Body of pancreas (tissue), 4 donors: ENCODE measurements at places on chromosomes 4 and X. TPM values are rescaled to one million over a fixed set of nuclear protein-coding genes. Genes with fewer than 3 reads are reported as not detected.

- DNase-seq = no peak
Observed at GRCh38 chr4:145279122-145279960, 99.0 kb upstream of the OTUD4 start.

- no peak for DNase-seq
Observed at GRCh38 chrX:45598861-45599260, 398.2 kb upstream of the DIPK2B start.

DNA sequence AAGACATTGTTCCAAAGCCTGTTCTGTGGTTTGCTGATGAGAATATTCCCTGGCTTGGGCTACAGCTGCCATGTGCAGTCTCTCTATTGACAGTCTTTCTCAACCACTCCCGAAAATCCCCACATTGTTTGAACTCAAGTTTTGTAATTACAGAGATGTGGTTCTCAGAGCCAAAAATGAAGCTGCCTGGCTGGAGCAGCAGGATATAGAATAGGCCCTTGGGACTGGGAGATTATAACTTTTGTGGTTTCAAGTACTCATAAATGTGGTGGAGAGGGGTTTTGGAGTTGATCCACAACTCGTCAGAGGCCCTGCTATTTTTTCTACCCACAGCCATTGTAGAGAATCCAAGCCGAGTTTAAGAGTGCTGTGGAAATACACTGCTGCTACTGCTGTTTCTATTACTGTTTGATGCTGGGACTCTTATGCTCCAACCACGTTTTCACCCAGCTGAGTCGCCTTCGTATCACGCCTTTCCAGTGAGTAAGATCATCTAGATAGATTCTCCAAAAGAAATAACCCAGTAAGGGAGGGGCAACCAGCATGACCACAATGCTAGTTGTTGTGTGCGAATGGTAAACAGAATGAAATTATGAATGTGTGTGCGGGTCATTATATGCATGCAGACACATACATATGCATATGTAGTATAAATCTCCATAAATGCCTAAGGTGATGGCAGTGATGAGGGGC, 57.1 kb upstream of the ATXN3L start:
- no peak for DNase-seq

Gene PCSK1N
- 110 TPM for total RNA-seq

DNA sequence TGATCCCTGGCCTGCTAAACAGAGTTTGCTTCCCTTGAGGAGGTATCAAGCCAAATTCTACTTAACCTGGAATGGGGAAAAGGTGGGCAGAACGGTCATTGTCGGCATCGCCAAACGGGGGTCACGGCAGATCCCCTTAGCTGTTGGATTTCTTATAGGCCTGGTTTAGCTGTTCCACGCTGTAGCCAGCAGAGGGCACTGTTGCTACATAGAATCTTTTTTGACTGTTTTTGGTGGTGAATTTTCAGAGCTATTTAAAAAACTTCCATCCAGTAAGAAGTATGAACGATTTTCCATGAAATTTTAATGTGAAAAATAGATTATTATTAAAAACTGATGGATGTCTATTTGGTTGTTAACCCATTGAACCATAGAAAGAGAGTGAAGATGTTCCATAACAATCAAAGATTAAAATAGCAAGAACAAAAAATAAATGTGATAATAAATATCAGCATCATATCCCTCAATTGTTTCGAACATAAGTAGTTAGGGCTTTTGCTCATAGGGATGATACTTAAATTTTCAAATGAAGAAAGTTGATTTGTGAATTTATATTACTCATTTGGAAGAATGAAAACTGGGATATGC, 56.6 kb downstream of the LINC00632 start:
- DNase-seq = peak; percentile 26

Gene GSX2
- not detected for total RNA-seq

GRCh38 chr4:47703956-47704355, 133.9 kb downstream of the CORIN start:
- no peak for DNase-seq

DNA sequence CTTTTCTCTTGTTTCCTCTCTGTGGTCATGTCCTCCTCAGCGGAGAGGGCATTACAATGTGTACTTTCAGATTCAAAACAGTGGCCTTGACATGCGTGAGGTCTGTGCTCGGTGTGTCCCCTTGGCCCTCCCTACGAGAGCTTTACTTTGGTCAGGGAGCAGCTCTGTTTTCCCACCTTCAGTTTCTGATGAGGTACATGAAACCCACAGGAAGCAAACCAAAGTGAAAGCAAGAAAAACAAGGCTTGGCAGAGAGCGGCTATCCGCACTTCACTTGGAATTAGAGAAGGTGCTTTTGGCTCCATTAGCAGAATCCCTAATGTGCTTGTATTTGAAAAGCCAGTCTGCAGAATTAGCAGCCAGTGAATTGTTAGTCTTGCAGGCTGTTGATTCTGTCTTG, 19.5 kb upstream of the BOD1L1 start:
- no peak for DNase-seq

DNA sequence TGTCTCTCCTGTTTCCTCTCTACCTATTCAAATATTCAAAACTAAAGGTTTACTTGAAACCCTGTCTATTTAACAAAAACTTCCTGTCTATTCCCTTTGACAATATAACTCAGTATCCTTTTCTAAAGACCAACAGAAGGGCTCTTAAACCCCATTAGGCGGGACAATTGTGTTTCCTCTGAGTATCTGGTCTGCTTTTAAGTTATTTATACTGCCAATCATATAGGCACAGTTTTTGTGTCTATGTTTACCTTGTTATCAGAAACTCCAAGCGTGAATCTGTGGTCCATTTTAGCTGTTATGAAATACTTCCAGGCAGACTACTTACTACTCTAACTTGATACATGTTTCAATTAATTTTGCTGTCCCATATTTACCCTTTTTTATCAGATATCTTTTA, 350.0 kb upstream of the CTSO start:
- DNase-seq = no peak

Gene WDFY3
- total RNA-seq = 36.1 TPM

- peak; percentile 23 for DNase-seq
Observed at GRCh38 chrX:43882294-43882681, at the start of gene MAOB. MAOB (minus strand) TSS chrX:43882450; CDS start chrX:43882299, 151 bp downstream.

- peak; percentile 17 for DNase-seq
Observed at GRCh38 chr4:165580351-165580905, 201.6 kb downstream of the CPE start.

GRCh38 chr4:153393397-153393796, 48.9 kb downstream of the MND1 start:
- no peak for DNase-seq

DNA sequence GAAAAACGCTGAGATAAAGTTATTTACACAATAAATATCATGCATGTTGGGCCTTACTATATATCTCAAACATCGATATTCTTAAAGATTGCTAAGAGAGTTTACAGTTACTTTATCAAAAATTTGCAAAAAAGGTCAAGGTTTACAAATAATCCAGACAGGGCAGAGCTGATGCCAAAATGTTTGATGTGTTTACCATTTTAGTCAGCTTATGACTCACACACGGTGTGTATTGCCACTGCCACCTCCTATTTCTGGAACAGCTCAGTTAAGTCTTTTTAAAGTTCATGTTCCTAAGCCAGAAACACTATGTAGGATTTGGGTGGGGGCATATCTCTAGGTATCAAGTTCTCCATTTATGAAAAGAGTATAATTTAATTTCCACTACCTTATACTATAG, 580.6 kb downstream of the INPP4B start:
- DNase-seq = peak; percentile 66

- peak; percentile 78 for DNase-seq
Observed at GRCh38 chrX:12901486-12901885, 4.9 kb upstream of the TLR8 start.

Gene KLKB1
- 3.1 TPM for total RNA-seq

DNA sequence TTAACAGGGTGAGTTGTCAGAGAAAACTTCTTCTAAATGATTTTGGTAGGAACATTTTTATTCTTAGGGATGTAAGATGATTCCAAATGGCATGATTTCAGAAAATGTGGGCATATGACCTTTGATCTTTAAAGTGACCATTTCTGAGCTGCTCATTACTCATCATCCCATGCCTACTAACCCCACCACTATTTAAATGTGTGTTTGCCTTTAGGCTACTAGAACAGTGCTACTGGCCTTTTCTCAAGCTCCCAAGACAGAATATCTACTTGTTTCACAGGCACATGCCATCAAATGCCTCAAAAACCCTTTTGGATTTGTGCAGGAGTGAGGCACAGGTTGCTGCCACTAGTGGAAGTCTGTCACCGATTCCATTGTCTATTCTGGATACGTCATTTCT, 428.2 kb downstream of the ADAM29 start:
- no peak for DNase-seq

DNA sequence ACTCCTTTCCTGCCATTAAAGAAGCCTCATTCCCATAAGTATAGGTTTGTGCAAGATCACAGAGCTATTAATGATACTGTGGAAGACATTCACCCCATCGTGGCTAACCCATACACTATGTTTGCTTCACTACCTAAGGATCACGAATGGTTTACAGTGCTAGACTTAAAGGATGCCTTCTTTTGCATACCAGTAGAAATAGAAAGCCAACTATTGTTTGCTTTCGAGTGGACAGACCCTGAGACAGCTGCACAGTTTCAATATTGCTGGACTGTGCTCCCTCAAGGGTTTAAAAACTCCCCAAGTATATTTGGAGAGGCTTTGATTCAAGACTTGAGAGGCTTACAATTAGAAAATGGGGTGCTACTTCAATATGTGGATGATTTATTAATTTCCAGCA, 16.0 kb upstream of the PAPSS1 start:
- DNase-seq = no peak

Gene MSX1
- total RNA-seq = 7.6 TPM

Gene MAGEA4
- total RNA-seq = not detected

- no peak for DNase-seq
Observed at GRCh38 chr4:24963277-24963676, 50.4 kb upstream of the CCDC149 start.

GRCh38 chrX:149962859-149963757, 24.8 kb upstream of the EOLA2 start:
- DNase-seq = peak; percentile 52

DNA sequence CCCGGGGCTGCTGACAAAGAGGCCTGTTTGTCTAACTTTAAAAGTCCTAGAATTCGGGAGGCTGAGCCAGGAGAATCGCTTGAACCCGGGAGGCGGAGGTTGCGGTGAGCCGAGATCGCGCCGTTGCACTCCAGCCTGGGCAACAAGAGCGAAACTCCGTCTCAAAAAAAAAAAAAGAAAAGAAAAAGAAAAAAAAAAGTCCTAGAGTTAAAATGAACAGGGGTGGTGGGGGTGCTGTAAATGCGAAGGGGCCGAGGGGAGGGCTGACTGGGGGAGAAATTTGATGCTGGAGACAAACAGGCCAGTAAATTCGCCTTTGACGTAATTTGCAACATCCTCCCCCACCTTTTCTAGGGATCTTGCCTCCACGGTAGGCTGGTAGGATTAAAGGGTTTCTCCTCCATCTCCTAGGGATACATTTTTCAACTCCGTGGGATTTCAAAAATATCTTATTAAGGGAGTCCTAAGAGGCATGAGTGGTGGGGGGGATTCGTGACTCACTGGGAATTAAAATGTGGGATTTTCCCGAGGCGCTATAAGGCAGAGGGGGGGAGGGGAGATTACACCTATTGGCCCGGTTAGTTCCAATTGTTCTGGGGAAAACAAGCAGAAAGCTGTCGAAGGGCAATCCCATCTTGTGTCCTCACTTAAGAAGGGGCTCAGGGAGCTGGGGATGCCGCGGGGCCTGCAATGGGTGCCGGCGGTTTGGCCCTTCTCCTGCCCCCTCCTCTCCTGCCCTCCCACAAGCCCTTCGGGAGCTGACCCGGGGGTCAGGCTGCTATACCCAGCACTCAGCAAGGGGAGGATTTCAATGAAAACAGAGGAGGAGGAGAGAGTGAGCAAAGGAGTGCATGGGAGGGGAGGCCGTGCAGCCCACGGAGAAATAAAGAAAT, 3.0 kb upstream of the BCOR start:
- DNase-seq = no peak

DNA sequence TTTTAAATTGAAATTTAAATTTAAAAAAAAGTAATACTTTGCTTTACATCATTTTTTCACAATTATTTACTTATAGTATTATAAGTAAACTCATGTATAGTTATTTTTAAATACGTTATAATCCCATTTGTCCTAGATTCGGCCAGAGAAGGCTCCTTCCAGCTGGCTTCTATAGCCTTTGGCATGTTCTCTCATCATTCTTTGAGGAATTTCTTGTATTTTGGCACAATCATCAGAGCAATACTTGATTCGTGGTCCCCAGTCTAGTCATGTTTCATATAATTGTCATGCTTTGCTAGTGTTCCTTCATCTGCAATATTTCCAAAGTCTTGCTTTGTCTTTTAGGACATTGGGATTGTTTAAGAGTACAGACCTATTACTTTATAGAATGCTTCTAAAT, 1037.9 kb upstream of the AGA start:
- no peak for DNase-seq

GRCh38 chr4:15868826-15869413, 69.6 kb downstream of the FGFBP1 start:
- DNase-seq = no peak

GRCh38 chr4:101304916-101305315, 42.4 kb downstream of the PPP3CA start:
- no peak for DNase-seq

Gene HTN3
- not detected for total RNA-seq

DNA sequence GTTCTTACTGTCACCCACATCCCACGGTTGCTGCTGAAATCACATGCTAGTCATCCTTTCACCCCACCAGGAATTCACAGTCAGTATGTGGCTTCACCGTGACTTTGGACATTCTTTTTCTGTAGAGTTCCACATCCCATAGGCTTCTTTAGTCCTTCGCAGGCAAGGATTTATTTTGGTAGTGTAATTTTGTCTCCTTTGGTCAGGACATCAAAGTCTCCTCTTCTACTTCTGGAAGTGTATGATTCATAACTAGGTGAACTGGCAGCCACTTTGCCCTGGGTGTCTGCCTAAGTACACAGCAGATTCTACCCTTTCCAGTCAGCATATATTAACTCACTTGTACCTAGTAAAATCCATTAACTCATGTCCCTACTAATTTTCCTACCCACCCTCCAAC, 38.3 kb upstream of the MMAA start:
- peak; percentile 16 for DNase-seq

Gene FAM199X
- 18.7 TPM for total RNA-seq

Gene SASH3
- total RNA-seq = 3.6 TPM

- DNase-seq = no peak
Observed at GRCh38 chrX:110180928-110181310, 137.0 kb downstream of the AMMECR1 start.

- DNase-seq = no peak
Observed at GRCh38 chr4:144564358-144564757, 81.6 kb upstream of the HHIP start.

- DNase-seq = no peak
Observed at GRCh38 chr4:184846531-184846930, 20.8 kb upstream of the ACSL1 start.

Gene PPP1R3F
- total RNA-seq = 3.0 TPM

- DNase-seq = no peak
Observed at GRCh38 chr4:19580095-19580494, 671.6 kb upstream of the SLIT2 start.

GRCh38 chr4:47704693-47705325, 133.1 kb downstream of the CORIN start:
- peak; percentile 68 for DNase-seq
